ENCODE measurements at places on chromosomes 7 and 10.
A peak's percentile ranks its signal among the peaks of the same experiment; 100 is the strongest.

- DNase-seq: no peak
These were observed 28.0 kb downstream of the CTBP2 start for GRCh38 chr10:125132344-125132743.

- no peak for DNase-seq
These were observed 105.1 kb upstream of the NPVF start for GRCh38 chr7:25333296-25333928.

DNA sequence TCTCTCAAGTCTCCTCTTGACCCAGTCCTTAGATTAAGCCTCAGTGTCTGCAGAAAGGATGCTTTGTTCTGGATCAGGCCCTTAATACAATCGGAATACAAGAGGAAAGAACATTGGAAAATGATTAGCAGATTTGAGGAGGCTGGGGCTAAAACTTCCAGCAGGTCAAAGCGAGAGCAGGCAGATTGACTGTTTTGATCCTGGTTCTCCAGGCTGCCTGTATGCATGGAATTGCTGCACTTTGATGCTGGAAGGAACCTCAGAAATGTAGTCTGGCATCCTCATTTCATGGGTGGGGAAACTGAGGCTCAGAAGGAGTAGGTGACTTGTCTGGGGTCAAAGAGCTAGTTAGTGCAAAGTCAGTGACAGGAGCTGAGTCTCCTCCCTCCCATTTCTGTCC lies 202.8 kb downstream of the EMX2 start:
- DNase-seq: no peak

DNA sequence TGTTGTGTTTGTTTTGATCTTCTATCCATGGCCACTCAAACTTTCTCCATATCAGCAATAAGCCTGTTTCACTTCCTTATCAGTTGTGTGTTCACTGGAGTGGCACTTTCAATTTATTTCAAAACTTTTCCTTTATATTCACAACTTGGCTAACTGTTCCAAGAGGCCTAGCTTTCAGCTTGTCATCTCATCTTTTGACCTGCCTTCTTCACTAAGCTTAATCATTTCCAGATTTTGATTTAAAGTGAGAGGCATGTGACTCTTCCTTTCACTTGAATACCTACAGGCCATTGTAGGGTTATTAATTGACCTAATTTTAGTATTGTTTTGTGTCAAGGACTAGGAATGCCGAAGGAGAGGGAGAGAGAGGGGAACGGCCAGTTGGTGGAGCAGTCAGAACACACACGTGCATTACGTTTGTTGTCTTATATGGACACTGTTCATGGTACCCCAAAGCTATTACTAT lies 5.5 kb upstream of the GNAT3 start:
- DNase-seq: no peak

DNA sequence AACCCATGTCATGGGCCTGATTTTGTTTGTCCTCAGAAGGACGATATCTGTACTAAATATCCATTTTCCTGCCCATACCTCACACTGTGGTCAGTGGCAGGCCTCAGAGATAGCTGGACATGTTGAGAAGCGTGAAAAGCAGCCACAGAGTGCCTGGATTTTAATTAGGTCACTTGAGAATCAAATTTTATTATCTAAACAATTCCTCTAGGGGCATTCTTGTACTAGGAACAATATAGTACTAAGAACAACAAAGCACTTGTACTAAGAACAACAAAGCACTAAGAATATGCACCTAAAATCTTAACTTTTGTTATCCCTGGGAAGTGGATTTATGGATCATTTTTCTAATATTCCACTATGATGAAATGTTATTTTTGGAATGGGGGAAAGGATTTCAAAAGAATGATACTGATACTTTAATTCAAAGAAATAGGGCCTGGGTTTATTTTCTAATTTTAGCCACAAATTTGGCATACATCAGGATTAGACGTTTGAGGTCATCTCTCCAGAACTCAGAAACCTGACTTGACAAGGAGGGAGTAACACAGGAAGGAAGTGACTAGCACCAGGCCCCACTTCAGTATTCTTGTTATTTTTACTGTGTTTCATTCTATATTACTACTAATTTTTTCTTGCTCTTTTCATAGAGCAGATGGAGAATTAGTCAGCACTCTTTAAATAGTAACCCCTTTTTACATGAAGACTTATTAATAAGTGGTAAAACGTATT lies 112.2 kb downstream of the EXOC4 start:
- DNase-seq: no peak

GRCh38 chr10:24133835-24134234 lies 75.1 kb upstream of the KIAA1217 start:
- DNase-seq: no peak

- DNase-seq: peak; percentile 9
These were observed 208.4 kb downstream of the DIP2C start for GRCh38 chr10:480928-481552.

GRCh38 chr10:91558473-91558872 lies 74.4 kb downstream of the PPP1R3C start:
- DNase-seq: no peak

DNA sequence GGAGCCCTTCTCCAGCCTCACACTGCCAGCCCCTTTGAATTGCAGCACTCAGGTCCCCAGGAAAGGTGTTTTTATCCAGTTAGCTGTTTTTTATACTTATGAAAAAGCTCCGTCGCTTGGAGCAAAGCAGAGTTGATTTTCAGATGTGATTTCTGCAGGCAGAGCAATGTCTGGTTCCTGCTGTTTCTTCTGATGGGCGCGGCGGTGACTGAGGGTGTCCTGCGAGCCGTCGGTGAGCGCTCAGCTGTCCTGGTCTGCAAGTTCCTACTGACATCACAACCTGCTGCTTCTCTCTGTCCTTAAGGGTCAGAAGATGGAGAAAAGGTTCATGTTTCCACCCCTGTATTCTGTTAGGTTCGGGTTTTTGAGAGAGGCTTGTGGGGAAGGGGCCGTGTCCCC lies 109.6 kb upstream of the FAM20C start:
- no peak for DNase-seq

- no peak for DNase-seq
These were observed 84.9 kb upstream of the MKI67 start for GRCh38 chr10:128211064-128211504.

DNA sequence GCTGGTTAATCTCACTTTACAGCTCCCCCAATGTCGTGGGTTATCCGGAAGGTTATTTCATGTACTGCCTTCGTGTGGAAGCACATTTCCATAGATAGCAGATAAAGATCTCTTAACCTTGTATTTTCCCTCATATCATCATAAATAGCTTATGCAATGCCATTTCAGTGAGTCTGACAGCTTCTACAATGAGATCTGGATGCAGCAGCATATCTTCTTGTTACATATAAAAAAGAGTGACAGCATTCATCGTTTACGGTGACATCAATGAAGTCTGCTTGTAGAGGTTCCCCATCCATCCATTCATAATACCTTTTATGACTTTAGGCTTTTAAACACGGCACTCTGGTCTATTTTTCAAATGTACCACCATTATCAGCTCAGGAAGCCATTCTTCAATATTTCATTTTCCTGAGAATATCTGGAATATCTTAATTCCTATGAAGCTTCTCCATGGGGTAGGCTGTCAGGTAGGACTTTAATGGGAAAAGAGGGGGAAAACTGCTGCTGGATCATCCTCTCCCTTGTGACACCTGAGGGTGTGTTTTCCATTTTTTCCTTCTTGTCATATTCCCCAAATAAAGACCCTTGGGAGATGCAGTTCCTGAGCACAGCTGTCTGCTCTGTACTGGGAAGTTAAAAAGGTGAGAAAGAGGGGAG lies 51.9 kb upstream of the CTBP2 start:
- no peak for DNase-seq

GRCh38 chr10:87846023-87846422 lies 17.3 kb downstream of the KLLN start:
- no peak for DNase-seq

DNA sequence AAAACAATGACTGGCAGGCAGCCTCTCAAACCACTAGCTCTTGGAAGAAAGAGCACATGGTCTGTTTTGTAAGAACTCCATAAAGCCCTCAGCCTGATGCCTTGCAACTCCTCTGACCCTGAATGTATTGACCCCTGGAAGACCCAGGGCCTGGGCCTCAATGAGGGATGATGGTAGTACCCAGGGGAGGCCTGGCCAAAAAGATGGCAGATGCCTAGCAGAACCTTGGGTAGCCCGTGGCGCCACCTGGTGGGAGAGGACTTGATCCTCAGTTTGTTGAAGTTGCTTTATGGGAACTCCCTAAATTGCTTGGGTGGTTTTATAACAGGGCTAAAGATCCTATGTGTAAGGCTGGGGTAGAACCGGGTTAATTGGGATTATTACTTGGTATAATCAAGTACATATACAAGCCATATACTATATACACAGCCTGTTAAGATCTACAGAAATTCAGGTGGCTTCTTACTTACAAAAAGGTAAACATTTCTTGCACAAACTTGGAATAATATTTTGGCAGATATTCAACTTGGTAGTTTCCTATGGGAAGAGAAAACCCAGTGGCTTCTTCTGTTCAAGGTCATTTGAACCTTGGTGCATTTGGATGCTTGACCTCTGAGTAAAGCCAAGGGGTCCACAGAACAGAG lies 95.8 kb upstream of the CACUL1 start:
- DNase-seq: no peak

- no peak for DNase-seq
These were observed 7.6 kb downstream of the ASB15 start for GRCh38 chr7:123608991-123609882.

DNA sequence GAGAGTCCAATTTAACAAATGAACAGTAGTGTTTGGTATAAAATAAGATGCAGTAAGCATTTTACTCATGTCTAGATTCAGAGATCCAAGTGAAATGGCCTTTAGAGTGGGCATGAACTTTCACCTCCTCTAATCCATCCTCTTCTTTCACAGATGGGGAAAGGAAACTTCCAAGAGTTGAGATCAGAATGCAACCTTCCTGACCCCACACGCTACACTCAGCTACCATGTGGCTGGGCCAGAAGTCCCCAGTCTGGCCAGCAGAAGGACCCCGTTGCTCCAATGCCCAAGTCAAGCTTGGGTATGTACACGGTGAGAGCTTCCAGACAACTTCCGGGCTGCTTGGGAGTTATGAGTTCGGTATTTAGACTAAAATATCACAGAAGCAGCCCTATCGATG lies 228.0 kb downstream of the ELMO1 start:
- no peak for DNase-seq

DNA sequence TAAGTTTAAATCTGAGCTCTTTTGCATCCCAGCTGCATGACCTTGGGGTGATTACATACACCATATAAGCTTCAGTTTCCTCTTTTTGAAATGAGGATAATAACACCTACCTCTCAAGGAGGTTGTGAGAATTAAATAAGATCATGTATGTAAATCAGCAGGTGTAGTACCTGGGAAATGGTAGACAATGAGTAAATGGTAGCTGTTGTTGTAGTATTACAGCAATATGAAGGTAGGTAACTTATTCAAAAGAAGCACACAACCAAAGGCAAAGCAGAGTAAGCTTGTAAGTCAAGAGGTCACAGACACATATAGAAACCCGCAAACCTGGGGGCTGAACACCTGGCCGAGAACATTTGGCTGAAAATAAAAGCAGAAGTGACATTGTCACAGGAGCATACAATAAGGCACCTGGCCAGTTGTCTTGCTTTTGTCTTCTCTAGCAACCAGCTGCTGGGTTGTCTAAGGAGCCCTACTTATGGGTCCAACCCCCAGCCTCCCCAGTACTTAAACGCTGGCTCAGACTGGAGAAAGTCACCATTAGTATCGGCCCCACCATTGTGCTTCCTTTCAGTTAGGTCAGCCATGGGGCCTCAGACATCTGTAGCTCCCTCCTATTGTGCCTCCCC lies 203.6 kb upstream of the MKLN1 start:
- DNase-seq: no peak

- DNase-seq: no peak
These were observed 755 bp downstream of the HOXA13 start for GRCh38 chr7:27198871-27199801.

DNA sequence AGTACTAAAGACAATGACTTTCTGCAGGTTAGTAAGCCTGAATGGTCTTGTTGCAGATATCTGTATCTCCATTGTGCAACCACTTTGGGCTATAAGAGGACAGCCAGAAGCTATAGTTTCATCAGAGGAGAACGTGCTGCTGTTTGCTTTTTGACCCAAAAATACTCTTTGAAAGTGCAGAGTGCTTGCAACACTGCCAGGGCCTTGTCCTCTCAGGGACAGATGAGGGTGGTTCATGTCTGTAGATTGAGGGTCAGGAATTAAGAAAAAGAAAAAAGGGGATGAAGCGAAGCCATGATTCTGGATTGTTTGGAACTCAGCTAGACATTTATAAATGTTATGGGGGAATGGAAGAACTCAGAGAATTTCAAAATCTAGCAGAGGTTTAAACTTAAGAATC lies 212.5 kb downstream of the SEC23IP start:
- DNase-seq: no peak

DNA sequence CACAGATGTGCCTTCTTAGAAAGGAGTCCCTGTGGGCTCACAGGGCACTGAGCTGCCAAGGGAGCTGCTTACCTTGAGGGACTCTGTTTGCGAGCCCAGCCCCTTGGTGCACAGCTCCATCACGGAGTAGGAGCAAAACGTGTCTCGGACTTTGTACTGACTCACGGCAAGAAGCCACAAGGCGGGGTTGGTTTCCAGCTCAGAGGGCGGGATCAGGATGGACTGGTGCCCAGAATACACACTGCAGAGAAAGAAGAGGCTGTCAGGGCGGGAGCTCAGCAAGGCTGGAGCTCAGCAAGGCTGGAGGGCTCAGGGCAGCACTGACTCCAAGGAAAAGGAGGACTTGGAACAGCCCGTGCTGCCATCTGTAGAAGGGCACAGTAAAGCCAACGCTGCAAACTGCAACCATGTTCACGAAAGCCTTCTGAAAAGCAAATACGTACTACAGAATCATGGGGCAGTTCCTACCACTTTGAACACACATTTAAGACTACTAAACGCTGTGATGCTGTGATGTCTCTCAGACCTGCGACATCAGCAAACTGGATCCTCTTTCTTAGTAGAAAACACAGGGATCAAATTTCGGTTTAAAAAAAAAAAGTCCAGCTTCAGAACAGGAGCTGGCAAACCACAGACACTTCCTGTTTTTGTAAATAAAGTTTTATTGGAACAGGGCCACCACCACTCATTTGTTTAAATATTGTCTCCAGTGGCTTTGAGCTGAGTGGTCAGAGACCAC lies 194.3 kb downstream of the ZMYND11 start:
- peak; percentile 30 for DNase-seq

DNA sequence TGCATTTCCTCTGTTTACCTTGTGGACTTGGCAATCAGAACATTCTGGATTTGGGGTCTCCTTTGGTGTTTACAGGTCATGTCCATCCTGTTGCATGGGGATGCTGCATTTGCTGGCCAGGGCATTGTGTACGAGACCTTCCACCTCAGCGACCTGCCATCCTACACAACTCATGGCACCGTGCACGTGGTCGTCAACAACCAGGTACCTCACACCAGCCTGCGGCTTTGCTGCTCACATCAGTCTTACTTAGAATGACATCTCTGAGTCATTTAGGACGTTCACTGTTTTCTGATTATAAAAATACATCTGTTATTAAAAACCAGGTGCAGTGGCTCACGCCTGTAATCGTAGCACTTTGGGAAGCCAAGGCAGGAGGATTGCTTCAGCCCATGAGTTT lies 67.0 kb upstream of the ZMIZ2 start:
- no peak for DNase-seq

- no peak for DNase-seq
These were observed 1.3 kb upstream of the LRIT2 start for GRCh38 chr10:84226616-84227015.

GRCh38 chr7:91784469-91784868 lies 96.0 kb downstream of the MTERF1 start:
- DNase-seq: peak; percentile 10
